Epithelial cell of alveolus of lung (primary cell): ENCODE measurements at places on chromosomes 7 and 10. TPM values are rescaled to one million over a fixed set of nuclear protein-coding genes. Genes with fewer than 3 reads are reported as not detected.

Gene TMEM130
- 0.16 and 1.9 TPM in 2 replicates for total RNA-seq

Gene CARD11
- total RNA-seq, result 0.16 and 6.9 TPM in 2 replicates

Gene TBX20
- 0.80 and 1.2 TPM in 2 replicates for total RNA-seq

Gene UPK3B
- total RNA-seq, result 0.91 TPM in 1 of 2 replicates, not detected in the other

Gene SNX10
- 0.24 and 0.26 TPM in 2 replicates for total RNA-seq

Gene POU6F2
- not detected in 2 replicates for total RNA-seq

Gene RBP3
- not detected in 2 replicates for total RNA-seq

Gene AOC1
- not detected in 2 replicates for total RNA-seq

Gene TMEM273
- not detected in 2 replicates for total RNA-seq

Gene TMEM213
- not detected in 2 replicates for total RNA-seq

Gene GALNT17
- not detected in 2 replicates for total RNA-seq

Gene EN2
- not detected in 2 replicates for total RNA-seq

Gene SPDYE5
- not detected in 2 replicates for total RNA-seq

Gene MAT1A
- not detected in 2 replicates for total RNA-seq

Gene FAM13C
- 1.9 and 13.7 TPM in 2 replicates for total RNA-seq

Gene GPR26
- not detected in 2 replicates for total RNA-seq
